ENCODE measurements at places on chromosomes 4 and X.

- no peak for DNase-seq
Measured at GRCh38 chrX:141642979-141643378, 53.5 kb downstream of the SPANXA2 start.

GRCh38 chr4:108651014-108651791 lies 804 bp downstream of the OSTC start:
- no peak for DNase-seq

GRCh38 chrX:153772316-153773217 lies 8.3 kb upstream of the SRPK3 start:
- DNase-seq, result no peak

- no peak for DNase-seq
Measured at GRCh38 chr4:42296196-42296595, 101.1 kb upstream of the SHISA3 start.

- DNase-seq, result no peak
Measured at GRCh38 chr4:145498430-145498829, 16.8 kb downstream of the SMAD1 start.

DNA sequence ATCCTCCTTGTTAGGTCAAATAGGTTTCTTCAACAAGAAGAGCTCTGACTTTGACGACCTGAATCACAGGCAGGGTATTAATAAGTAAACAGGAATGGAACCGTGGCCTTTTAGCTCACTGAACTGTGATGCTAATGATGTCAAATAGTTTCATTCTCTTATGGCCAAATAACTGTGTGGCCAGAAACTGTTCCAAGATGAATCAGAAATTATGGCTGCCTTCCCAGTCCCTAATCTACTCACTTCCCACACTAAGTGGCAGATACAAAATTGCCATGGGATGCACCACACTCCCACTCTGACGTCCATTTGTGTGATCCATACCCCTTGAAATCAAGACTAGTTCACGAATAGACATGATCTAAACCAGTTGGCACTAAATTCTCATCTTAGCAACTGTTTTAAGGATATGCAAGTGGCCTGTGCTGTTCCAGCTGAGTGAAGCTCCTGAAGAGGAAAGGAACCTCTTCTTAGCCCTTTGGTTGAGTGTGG lies 455.4 kb downstream of the IL15 start:
- DNase-seq, result no peak

GRCh38 chr4:67635331-67635730 lies 65.6 kb downstream of the UBA6 start:
- DNase-seq, result no peak

DNA sequence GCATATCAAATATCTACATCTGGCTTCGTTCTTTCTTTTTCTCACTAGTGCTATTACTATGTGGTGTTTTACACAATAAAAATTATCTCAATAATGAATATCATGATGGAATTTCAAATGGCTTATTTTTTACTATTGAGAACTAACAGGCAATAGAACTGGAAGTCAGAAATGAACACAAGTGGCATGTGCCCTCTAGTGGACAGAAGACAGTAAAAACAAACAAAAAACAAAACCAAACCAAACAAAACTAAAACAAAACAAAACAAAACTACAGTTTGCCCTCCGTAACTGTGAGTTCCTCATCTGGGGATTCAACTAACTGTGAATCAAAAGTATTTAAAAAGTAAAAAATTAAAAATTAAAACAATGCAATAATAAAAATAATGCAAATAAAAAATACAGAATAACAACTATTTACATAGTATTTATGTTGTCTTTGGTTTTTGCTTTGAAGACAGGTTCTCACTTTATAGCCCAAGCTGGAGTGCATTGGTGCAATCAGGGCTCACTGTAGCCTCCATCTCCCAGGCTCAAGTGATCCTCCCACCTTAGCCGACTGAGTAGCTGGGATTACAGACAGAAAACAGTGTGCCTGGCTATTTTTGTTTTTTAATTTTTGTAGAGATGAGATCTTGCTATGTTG lies 195.6 kb upstream of the TACR3 start:
- DNase-seq, result no peak

DNA sequence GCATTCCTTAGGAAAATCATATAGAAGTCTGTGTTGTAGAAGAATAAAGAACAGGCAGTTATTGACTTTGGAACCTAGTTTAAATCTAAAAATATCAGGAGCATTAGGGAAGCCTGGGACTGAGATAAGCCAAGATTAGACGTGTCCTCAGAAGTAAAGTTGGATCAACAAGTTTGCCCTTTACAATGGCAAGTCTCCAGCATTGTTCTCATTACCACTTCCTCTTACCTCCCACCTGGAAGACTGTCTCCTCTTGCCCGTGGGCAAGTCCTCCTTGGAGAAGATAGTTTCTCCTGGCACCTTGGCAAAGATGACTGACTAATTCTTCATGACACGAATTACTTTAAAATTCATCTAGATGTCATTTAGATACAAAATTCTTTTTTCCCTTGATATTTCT lies 37.8 kb downstream of the CNKSR2 start:
- DNase-seq, result no peak

DNA sequence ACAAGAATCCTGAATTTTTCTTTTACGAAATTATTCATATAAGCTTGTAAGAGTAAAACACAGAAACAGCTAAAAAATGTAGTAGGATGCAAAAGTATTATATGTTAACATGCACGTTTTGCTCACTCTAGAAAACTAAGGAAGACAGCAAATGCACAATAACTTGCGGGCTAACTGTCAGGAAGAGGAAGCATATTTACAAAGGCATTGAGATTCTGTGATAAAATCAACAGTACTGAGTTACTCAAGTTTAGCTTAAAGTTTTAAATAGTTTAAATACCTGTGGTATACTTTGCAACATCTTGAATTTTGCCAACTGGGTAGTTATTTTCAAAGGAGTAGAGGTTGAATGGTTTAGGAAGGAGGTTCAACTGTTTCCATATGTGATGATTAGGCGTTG lies 37.0 kb downstream of the SH2D1A start:
- DNase-seq, result no peak

GRCh38 chrX:107773906-107774435 lies 1.6 kb downstream of the TSC22D3 start:
- DNase-seq, result no peak

DNA sequence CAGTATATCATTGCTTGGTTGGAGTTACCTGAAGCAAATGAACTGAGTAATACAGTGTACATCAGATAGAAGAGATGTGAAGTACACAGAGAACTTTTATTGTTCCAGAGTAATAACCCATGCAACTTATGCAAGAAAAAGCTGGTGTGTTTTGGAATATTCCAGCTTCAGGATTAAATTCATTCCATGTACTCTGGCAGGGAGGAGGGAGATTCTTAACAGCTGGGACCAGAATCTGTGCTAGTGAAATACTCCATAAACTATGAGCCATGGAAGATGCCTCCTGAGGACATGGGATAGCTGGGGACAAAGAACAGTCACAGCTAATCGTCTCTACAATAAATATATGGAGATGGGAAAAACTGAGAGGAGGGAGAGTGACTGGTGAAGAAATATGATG lies 101.6 kb upstream of the OTUD4 start:
- no peak for DNase-seq

DNA sequence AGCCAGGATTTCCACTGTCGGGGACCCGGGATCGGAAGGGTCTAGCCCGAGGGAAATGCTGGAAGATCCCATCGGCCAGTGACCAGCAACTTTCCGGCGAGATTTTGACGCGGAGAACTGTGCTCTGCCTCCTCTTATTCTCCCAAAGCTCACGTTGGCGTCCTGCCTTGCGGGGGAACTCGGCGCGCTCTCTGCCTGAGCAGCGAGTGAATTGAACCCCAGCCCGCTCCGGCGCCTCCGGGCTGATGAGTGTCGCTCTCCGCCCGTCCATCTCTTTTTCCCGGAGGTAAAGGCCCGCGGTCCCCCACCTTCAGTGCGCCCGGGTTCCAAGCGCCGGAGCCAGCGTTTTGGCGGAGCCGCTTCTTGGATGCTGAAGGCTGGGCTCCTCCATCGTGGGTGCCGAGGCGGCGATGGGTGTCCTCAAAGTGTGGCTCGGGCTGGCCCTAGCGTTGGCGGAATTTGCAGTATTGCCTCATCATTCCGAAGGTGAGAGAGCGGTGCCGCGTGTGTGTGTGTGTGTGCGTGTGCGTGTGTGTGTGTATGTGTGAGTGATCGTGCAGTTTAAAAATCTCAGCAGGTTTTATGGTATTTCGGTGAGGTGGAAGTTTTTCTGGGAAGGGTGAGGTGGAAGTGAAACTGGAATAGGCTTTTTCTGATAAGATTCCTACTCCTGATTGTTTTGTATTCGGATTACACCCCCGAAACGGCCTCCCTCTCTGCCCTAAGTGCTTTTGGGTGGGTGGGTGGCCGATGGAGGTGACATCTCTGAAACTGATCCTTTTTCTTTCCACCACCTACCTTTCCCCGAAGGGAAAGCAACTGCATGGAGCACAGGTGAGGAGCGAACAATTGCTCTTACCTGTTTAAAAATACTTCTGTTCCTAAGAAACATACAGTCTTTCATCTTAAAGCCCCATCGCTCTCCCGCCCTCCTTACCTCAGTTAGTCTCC lies 752 bp downstream of the FRAS1 start:
- peak; percentile 59 for DNase-seq

DNA sequence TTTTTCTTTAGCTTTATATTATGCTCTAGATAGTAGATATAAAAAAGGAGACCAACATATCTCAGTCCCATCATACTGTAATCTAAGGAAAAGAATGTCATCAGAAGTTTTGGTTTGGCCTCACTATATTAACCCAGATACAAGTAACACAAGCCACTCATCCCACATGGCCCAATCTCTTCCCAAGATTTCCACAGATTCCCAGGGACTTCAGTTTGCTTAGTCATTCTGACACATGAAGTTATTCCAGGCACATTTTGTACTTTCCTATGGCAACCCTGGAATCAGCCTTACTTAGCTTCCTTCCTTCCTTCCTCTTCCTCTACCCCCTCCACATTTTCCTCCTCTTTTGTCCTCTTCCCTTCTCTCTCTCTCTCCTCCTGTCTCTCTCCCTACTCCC lies 21.7 kb upstream of the DCLK2 start:
- no peak for DNase-seq

GRCh38 chr4:187415231-187415630 lies 580.3 kb upstream of the ZFP42 start:
- DNase-seq, result no peak

- DNase-seq, result no peak
Measured at GRCh38 chr4:67697860-67698687, 2.9 kb downstream of the UBA6 start.

Measured in NCI-H1092 (cell line).